ENCODE measurements at places on chromosomes 5 and 9.
A peak's percentile ranks its signal among the peaks of the same experiment; 100 is the strongest.

GRCh38 chr9:32899761-32900160 is 101.7 kb downstream of the APTX start:
- no peak for DNase-seq

DNA sequence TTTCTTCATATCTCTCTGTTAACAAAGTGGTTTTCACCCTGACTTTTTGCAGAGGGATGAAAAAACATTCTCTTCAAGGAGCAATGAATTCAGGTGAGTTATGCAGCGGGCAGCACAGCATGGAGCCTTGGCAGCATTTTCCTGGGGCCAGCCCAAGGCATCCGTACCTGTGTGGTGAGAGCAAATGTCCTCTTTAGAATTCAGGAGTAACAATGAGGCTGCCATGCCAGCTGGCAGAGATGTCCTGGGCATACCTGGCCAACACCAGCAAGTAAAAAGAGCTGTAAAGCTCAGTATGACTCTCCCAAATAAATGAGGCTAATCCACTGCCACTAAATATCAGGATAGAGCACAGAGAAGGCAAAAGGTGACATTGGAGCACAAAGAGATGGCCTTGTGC is 277.6 kb upstream of the TRPC7 start:
- no peak for DNase-seq

DNA sequence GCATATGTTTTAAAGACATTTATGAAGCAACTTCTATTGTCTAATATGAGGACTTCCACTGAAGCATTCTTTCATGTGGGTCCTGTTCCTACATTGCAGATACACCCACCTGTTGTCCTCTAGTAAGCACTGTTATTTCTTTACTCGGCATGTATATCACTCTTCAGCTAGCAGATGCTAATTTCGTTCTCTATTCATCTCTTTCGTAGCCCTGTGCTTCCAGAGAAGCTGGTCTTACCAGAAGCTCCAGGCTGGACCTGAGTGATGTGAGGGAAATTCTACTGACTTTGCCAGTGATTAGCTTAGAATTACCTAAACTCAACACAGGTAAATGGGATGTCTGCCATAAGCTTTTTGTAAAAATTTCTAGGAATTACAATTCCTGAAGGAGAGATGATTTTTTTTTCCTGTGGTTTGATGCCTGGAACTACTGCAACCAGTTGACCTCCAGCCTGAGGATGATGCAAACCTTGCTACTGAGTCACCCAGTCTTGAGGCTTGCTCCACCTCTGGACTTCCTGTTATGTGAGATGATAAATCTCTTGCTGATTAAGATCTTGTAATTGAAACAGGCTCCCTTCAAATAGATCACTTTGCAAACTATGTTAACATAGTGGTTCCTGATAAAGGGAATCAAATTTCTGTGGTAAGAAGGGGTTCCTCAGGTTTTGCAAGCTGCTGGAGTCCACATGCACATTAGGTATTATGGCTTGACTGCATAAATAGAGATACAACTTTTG is 52.2 kb upstream of the SPINK5 start:
- DNase-seq = no peak

DNA sequence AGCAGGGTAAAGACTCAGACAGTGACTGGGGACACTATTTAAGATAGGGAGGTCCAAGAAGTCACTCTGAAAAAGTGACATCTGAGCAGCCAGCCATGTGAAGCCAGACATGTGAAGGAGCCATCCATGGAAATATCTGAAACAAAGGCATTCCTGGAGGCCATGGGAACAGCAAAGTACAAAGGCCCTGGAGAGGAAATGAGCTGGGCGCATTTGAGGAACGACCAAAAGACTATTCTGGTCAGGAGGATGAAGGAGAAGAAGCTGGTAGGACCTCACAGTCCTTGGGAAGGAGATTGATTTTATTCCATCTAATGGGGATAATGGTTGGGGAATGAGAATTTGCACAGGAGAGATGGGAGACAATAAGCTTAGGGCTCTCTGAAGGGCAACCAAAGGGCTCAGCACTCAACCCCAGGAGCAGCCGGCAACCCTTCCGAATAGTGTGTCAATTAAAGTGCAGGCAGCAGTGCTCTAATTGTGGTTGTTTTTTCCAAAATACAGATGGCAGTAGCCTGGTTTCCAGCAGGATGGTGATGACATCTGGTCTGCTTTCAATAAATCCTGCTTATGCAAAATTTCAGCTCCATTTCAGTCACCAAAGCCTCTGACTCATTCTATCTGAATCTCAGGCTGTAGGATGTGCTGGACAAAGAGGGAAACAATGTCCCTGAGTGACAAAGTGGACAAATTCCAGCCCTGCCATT is 26.7 kb downstream of the FOXI1 start:
- DNase-seq = no peak

DNA sequence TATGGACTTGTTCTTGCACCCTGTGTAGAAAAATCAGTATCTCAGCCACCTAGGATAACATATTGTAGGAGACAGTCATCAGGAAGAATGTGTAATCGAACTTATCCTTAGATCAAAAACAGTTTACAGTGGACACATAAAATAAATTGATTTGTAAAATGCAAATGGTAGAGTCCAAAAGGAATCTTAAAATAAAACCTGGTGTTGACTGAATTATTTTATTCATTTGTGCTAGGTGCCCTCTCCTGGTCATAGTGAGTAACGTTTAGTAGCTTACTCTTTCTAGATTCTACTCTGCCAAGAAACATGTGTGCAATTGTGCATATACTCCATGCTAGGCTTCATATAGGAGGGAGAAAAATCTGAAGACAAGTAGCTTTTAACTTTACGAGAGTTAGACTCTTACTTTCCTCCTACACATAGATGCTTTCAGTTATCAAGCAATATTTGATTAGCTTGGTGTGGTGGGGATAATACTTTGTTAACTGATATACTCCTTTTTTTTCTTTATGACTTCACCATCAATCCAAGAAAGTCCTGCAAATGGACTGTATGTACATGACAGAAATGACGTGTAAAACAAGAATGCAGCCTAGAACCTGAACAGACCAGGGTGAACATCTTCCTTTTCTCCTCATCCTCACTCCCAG is 23.7 kb upstream of the LOX start:
- DNase-seq = peak; percentile 61

GRCh38 chr9:18457510-18457909 is 16.4 kb upstream of the ADAMTSL1 start:
- DNase-seq = no peak

- DNase-seq = no peak
Observed at GRCh38 chr5:72246954-72247442, 73.0 kb downstream of the MRPS27 start.

DNA sequence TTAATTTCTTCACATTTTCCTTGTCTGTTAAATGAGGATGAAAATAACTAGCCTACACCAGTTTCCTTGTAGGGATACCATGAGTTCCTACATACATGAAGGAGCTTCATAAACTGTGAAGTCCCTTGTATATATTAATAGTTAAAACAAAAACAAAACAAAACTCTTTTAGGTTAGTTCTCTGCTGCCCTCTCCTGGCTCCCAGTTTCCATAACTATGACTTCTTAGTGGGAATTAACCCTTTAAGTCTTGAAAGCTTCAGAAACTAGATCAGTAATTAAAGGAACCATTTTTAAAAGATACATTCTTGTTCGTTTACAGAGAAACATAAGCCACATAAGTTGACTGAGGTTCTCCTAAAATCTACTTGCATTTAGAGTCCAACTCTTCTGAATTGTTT is 500.0 kb upstream of the C9orf72 start:
- DNase-seq = peak; percentile 59

DNA sequence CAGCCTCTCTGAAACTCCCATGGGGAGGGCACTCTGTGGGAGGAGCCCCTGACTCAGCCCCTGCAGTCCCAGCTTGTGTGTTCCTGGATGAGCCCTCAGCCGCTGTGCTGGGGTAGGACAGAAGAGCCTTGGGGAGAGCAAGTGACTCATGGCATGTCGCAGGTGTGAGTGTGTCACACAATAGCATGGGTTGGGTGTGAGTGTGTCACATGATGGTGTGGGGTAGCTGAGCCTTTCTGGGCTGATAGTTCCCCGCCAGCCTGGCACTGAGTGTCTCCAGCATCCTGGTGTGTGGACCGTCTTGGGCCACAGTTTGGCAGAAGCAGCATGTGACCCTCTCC is 83.4 kb downstream of the PHF2 start:
- no peak for DNase-seq

- DNase-seq = no peak
Observed at GRCh38 chr5:157519579-157520253, 55.9 kb downstream of the ADAM19 start.

- DNase-seq = no peak
Observed at GRCh38 chr5:17396247-17396646, 101.8 kb upstream of the TAF11L2 start.

DNA sequence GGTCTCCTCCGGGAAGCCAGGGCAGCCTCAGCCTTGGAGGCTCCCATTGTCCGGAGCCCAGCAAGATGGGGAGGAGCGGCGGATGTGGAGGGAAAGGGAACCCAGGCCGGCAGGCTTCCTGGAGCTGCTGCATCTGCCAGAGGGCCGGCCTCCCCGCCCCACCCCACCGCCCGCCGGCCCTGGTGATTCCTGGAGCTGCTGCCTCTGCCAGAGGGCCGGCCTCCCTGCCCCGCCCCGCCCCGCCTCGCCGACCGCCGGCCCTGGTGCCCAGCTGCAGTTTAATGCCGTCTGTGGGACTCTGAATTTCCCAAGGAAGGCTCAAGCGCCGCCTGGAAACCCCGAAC is 31.6 kb downstream of the EXD3 start:
- no peak for DNase-seq

- DNase-seq = no peak
Observed at GRCh38 chr5:181160152-181160754, 12.9 kb downstream of the OR2V2 start.

- DNase-seq = no peak
Observed at GRCh38 chr9:87065981-87066380, 118.7 kb upstream of the GAS1 start.

GRCh38 chr5:73295447-73295846 is 122.5 kb downstream of the TMEM174 start:
- DNase-seq = no peak

DNA sequence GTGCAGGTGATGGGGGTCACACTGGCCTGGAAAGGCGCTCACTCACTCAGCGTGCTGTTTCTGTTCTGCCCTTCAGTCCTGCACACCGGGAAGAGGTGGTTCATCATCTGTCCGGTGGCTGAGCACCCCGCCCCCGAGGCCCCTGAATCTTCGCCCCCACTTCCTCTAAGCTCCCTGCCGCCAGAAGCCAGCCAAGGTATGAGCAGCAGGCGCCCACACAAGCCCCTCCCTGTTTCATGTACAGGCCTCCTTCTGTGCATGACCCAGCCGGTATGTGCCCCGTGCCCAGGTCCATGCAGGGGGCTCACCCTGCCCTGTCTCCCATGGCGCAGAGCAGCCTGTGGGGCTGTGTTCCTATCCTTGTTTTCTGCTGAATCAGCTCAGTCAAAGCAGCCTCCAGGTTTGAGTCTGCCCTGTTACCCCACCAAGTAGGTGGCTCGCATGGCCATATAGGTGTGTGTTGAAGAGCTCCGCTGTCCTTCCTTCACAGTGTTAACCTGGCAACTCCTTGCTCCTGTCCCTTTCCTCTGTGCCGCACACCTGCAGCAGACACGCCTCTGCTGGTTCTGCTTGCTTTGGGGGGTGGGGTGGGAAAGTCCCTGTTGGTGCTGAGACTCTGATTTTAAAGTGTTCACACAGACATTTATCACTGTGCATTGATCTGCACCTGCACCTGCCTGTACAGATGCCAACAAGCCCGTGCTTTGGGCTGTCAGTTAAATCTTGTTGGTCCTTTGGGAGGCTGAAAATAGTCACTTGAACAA is 84.8 kb downstream of the WNK2 start:
- DNase-seq = peak; percentile 86

DNA sequence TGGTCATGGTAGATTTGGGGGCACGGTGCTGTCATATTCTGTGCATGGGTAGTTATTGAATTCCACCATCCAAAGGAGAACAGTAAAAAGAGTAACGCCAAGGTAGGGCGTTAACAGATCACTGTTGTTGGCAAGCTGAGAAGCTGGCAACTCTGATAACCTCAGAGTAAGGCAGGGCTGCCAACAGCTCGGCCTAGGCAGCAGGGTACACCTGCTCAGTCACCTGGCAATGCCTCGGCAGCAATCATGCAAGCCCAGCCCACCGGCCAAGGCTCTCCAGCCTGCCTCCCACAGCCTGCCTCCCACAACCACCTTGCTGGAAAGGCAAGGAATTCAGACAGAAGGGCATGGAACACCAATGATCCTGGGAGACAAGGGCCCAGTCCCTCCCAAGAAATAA is 63.9 kb downstream of the KLHL3 start:
- no peak for DNase-seq

GRCh38 chr9:30757723-30758122 is 1626.7 kb upstream of the ACO1 start:
- DNase-seq = no peak

DNA sequence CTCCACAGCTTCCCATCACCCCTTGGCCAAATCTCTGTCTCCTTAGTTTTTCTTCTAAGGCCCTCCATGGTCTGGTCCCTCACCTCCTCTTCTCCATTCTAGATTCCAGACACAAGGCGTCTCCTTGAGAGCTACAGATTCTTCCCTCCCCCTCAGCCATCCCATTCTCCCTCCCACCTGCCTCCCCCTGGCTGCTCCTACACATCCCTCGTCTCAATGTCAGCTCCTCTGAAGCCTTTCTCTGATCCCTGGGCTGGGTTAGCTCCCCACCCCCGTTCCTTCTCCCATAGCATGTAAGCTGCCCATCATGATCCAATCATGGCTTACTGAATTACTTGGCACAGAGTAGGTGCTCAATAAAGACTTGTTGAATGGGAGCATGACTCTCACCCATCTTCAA is 69.0 kb downstream of the ANKH start:
- DNase-seq = no peak

- DNase-seq = no peak
Observed at GRCh38 chr5:144712090-144712489, 541.4 kb downstream of the KCTD16 start.

DNA sequence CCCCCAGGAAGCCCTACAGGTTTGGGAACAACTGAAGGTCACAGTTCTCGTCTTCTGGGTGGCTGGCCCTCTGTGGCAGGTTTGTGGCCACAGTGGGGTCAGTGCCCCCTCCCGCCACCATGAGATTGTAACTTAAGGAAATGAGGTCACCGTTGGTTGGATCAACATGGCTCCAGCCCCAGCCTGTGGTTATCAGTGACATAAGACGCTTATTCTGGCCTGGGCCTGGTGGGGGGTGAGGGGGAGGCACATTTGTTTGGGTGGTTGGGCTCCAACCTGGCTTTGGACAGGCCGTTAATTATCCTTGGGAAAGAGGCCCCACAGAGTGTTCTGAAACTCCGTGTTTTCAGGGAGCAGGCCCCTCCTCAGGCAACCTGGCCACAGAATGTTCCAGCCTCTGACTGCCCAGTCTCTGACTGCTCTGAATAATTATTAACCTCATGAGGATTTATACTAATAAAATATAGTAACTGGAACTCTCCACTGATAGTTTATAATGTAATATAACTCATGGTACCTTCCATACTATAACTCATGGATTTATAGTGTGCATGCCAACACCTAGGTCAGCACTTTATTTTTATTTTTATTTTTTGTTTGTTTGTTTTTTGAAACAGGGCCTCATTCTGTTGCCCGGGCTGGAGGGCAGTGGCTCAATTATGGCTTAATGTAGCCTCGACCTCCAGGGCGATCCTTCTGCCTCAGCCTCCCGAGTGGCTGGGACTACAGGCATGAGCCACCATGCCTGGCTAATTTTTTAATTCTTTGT is 58.0 kb upstream of the RPL26L1 start:
- DNase-seq = no peak

- DNase-seq = no peak
Observed at GRCh38 chr9:127344368-127345000, 52.5 kb upstream of the SLC2A8 start.
